ENCODE measurements at places on chromosomes 5 and 9.

- DNase-seq: no peak
Observed at GRCh38 chr5:169153405-169153804, 147.5 kb downstream of the SLIT3 start.

DNA sequence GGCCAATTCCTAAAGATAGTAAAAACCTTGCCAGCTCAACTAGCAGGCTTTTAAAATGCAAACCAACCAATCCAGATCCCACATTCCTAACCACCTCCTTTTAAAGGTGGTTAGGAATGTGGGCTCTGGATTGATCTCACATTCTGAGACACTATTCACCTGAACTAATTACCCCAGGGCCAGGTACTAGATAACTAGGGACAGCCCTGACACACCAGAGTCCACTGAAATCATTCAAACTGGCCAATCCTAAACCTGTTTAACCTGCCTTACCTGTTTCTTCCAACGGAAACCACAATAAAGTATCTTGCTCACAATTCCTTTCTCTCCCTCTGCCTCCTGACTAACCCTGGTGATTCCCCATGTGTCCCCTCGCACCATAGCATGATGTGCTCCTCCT, 168.3 kb upstream of the DMAC1 start:
- DNase-seq: no peak

GRCh38 chr5:101306391-101307137, 403.5 kb upstream of the ST8SIA4 start:
- DNase-seq: no peak

- no peak for DNase-seq
Observed at GRCh38 chr9:21078702-21079101, 960 bp upstream of the IFNB1 start.

DNA sequence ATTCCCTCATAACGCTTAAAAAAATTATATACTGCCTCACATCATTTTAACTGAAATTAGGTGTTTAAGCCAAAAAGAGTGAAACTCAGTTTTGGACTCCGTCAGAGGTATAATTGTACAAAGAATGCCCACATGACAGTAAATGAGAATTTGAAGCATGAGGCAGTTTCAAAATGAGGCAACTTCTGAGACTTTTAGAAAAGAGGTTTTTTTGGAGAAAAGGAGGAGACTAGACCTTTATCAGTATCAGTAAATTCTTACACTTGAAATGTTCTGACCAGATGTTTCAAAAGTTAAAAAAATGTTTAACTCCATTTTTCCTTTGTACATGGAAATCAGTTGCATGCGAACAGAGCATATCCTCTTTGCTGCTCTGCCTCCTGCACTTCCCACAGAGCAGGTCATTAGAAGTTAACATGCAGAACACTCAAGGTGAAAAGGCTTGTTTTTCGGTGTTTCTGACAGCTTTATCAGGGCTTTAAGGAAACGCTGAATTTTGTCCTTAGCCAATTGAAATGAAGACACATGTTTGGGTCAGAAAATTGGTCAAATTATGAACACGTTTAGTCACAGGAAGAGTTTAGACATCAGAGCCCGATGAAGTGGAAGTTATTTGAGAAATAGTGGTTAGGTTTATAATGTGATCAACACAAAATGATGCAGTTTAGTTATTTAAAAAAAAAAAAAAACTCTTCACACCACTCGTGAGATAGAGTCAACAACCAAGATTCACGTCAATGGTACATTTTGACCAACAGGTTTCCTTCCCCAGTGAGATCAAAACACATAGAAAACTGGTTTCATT, 59.5 kb downstream of the PIK3R1 start:
- peak; percentile 75 for DNase-seq
